Activated naive CD4-positive, alpha-beta T cell treated with anti-CD3 and anti-CD28 coated beads, Interleukin-2, amount 50 U/mL, for 72 hours (primary cell): ENCODE measurements at places on chromosomes 5 and 9.

DNA sequence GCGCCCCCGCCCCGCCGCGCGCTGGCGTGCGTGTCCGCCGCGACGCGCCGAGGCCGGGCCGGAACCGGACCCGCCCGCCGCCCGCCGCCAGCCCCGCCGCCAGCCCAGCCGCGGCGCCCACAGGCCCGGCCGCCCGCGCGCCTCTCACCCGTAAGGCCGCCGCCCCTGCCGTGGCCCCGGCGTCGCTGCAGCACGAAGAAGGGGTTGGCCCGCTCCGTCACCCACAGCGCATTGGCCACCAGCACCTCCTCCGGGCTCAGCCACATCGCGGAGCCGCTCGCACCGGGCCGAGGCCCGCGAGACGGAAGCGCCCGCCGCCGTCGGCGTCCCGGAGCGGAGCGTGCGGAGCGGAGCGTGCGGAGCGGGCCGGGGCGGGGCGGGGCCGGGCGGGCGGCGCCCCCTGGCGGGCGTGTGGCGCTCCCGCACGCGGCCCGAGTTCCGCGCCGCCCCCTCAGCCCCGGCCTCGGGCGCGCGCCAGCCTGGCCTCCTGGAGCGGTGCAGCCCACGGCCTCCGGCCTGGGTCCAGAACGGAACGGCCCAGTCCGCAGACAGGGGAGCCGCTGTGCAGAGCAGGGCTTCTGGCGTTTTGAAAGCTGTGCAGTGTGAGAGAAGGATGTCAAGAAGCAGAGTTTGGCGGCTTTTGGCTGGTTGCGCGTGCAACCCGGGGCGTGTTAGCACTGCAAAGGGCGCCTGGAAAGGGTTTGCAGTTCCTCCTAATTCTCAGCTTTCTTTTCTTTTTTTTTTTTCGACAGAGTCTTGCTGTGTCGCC lies at the start of gene TBC1D9B:
Gene TBC1D9B, minus strand, starts transcription at position 342 of the 769 bp plus-strand sequence. Its CDS starts 76 bp downstream, at position 266.
- DNase-seq: peak; percentile 76

DNA sequence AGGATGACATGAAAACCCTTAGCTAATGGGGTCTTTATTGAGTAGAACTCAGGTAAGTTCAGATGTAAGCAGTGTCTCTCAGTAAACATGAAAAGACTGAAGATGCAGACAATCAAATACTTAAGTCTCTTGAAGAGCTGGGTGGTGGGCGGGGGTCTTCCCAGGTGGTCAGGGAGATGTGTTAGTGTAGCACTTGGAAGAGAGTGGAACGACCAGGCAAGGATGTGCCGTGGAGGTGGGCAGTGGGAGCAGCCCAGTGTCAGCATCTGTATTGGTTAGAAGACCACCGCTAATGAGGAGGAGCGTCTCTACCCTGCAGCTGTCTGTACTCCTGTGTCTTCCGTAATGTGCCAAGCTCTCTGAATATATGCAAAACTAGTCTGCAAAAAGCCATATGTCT lies 4.4 kb downstream of the S1PR3 start:
- no peak for DNase-seq

DNA sequence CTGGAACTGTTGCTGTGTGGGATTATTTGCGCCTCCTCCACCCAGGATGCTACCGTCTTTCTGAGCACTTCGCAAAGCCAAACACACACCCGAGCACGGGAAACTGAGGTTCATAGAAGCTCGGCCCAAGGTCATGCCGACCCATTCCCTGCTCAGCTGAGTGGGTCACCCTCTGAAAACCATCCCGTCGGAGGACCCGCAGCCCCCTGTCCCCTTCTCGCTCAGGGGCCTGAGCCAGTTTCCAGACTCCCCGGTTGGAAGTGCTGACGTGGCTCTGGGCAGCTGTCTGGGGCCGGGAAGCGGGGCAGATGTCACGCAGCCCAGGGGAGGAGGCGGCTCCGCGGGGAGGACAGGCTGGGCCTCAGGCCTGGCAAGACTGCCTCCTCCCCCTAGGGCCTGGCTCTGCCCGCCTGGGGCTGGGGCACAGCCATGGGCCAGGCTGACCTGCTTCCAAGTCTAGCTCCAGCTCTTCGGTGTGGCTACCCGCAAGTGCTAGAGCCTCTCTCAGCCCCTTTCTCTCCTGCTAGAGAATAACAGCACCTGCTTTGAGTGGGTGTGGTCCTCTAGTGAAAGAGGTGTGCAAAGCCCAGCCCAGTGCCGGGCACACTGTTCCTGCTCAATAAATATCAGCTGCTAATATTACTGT lies 9.9 kb upstream of the CXXC5 start:
- no peak for DNase-seq

- no peak for DNase-seq
Observed at GRCh38 chr5:160237571-160238093, 8.3 kb downstream of the FABP6 start.

- DNase-seq: no peak
Observed at GRCh38 chr9:7777771-7778170, 21.8 kb downstream of the DMAC1 start.

DNA sequence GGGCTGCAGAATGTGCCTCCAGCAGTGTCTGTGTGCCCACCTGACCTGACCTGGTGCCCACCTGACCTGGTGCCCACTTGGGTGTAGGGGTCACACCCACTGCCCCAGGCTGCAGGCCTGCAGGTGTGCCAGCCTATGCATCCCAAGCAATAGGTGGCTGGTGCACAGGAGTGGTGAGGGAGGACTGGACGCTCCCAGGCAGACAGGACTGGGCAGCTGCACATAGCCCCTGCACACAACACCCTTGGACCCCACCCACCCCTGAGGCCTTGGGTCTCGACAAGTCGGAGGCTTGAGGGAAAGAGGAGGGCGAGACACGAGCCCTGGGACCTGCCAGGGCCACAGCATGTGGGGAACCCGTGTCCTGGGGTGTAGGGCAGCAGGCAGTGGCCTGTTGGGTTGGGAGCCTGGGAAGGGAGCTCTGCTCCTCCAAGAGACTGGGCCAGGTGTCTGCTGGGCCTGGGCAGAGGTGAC lies 10.8 kb upstream of the NRARP start:
- no peak for DNase-seq

GRCh38 chr5:72145348-72145747 lies 38.1 kb downstream of the MAP1B start:
- no peak for DNase-seq

GRCh38 chr9:16120231-16120641 lies 567.4 kb downstream of the CCDC171 start:
- DNase-seq: no peak

- DNase-seq: no peak
Observed at GRCh38 chr5:168042284-168043068, 249.0 kb upstream of the WWC1 start.

DNA sequence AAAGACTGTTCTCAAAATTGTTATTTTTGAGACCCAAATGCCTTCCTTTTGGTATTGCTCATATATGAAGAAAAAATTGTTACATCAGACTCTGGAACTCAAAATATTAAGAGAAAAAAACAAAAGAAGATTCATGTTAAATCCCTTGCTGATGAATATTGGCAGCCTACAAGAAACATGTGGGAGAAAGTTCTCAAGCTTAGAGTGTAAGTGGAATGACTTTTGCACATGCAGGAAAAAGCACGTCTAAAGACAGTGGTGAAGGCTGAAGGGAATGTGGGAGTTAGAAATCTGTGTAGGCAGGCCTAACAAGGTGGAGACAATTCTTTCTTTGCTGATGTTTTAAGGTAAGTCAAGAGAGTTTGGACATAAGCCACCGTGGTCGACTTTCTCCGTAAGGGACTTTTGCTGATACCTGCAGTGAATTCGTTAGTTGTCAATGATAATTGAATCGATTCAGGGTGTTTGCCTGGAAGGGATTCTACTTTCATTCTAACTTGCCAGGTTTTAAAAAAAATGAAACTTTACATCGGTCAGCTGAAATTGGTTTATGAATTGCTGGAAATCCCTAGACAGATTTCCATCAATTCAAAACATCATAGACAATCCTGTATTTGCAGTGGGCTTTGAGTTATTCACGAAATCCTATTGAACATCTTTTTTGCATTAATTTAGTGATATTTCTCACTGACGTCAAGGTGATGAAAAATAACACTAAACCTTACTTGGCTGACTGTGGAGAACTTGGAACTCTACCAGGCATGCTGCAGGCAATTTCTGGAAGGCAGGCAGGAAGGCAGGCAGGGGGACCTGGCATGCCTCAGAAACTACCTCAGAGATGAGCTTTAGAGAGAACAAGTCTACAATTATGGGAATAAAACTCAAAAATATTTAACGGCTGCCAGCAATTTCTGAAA lies 359.1 kb upstream of the ADAMTSL1 start:
- DNase-seq: no peak

GRCh38 chr5:56698463-56699381 lies 116.6 kb upstream of the MAP3K1 start:
- no peak for DNase-seq

DNA sequence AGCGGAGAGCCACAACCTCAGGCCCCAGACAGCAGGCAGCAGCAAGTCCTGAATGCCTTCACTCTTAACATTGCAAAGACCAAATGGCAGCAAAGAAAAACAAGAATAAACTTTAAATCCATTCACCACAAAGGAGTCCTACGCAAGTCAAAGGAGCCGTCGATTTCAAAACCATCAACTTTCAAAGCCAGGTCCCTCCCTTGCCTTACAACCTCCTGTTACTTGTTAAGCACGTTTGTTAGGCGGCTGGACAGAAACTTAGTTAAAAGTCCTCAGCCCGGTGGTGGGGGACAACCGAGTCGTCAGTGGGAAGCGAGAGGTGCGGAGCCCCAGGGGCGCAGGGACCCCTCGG lies 938 bp downstream of the LPAR1 start:
- no peak for DNase-seq

GRCh38 chr9:97694769-97695168 lies 2.4 kb downstream of the XPA start:
- DNase-seq: no peak

DNA sequence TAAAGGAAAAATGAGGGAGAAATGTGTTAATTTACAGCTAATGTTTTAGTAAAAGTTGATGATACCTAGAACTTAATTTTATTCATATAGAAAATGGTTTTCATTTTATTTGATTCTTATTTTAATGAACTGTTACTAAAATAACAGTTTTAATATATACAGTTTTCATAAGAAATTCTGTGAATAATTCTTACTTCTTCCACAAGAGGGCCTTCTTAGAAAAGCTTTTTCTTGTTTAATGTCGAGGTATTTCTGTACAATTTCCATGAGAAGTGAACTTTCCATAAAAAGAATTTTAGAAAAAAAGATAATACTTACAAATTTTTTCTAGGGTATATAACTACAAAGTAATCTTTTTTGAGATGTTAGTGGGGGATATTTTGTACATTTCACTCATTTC lies 73.9 kb downstream of the KLF9 start:
- DNase-seq: no peak

GRCh38 chr5:179806250-179807048 lies at the start of gene MGAT4B:
Gene MGAT4B, minus strand, starts transcription at chr5:179806866. Its CDS starts 283 bp downstream, at chr5:179806583.
- no peak for DNase-seq

DNA sequence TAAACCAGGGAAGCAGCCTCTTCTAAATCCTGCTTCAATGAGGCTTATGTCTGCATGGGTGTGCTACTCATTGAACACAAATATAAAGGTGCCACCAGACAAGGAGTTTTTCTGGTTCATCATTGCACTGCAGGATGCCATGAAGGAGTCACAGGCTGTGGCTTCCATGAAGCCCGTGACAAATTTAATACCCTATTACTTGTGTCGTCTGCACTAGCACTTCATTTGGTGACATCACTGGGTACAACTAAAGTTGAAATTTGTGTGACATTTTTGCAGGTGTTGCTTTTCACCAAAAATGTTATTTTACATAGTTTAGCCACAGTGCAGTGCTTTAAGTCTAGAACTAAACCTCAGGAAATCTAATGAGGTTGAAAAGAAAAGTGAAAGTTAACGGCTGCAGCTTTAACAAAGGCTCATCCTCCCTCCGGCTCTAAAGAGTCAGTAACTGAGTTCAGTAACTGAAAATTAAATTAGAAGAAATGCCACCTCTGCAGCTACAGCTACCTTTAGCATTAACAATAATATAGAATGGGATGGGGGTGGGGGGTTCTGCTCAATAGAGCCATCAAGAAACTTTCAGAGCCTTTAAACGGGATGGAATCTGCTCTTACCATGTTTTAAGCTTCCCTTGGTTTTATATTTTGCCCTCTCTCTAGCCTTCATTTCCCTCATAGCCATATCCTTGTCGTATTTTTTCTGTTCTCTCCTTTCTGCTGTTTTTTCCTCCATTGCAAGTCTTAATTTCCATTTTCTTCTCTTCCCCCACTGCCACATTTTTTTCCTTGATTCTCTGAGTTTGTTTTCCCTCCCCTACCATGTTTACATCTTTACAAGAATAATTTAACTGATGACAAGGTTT lies 233.8 kb upstream of the TMEM161B start:
- DNase-seq: no peak

- peak; percentile 92 for DNase-seq
Observed at GRCh38 chr9:36765468-36766341, 193.0 kb downstream of the MELK start.

DNA sequence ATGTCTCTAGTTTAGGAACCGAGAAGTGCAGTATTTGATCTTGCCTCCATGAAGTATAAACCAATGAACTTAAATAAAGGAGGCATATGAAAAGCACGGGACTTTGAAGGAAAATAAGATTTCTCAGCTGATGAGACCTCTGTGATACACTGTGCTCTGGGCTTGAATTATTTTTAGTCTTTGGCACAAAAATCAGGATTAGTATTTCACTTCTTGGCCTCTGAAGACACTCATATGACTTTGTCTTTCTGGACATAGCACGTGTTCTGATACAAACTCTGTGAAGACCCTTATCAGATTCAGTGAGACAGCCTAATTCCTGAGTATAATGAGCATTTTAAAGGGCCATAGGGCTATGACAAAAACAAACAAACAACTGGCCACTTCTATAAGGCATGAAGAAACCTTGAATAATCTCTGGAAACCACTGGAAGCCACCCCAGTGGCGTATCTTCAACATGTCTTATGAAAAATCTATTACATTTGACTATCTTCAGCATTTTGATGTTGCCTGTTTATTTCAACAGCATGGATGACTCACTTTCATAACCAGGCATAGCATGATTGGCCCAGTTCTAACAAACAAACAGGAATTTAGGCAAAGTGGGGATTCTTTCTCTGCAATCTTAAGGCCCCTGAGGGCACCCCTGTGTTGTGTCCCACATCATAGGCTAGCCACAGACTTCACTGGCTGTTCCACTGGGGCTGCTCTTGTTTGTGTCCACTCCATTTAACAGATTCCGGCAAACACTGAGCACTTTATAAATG lies 90.3 kb upstream of the ZNF462 start:
- DNase-seq: no peak

DNA sequence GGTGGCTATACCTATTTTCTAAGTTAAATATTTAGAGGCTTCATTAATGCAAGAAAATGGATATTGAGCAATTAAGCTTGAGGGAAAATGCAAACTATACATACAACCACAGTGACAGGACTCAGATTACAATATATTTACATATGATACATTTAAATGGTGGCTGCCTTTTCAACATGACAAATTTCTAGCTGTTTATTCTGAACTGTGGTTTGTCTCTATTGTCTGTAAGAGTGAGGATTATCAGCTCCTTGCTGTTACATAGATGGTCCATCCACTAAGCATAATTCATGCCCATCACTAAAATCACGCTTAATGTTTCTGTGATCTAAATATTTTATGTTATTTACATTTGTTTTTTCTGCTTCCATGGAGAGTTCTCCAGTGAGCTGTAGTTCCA lies 81.1 kb upstream of the SGCD start:
- DNase-seq: no peak
